Stimulated activated CD8-positive, alpha-beta memory T cell treated with anti-CD3 and anti-CD28 coated beads, Interleukin-7, amount 100 ng/mL, for 1 hour (primary cell): ENCODE measurements at places on chromosomes 2 and 18.

GRCh38 chr2:142222715-142223114 lies 91.9 kb upstream of the LRP1B start:
- DNase-seq: no peak

GRCh38 chr18:35155398-35156117 lies 85.3 kb upstream of the ZNF397 start:
- DNase-seq: no peak

DNA sequence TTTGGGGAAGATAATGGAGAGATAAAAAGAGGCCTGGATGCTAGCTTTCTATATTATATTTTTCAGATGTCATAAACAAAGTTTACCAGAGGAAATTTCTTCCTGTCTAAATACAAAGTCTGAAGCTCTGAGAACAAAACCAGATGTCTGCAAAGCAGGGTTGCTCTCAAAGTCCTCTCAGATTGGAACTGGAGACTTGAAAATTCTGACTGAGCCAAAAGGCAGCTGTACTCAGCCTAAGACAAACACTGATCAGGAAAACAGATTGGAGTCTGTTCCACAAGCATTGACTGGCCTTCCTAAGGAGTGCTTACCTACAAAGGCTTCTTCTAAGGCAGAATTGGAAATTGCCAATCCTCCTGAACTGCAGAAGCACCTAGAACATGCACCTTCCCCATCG lies 25.1 kb downstream of the KDM3A start:
- no peak for DNase-seq

GRCh38 chr2:17588031-17588430 lies 47.5 kb downstream of the VSNL1 start:
- DNase-seq: no peak

- DNase-seq: no peak
Observed at GRCh38 chr18:34870555-34871310, 160.6 kb downstream of the DTNA start.

- no peak for DNase-seq
Observed at GRCh38 chr2:199770716-199771115, 80.3 kb downstream of the FTCDNL1 start.

DNA sequence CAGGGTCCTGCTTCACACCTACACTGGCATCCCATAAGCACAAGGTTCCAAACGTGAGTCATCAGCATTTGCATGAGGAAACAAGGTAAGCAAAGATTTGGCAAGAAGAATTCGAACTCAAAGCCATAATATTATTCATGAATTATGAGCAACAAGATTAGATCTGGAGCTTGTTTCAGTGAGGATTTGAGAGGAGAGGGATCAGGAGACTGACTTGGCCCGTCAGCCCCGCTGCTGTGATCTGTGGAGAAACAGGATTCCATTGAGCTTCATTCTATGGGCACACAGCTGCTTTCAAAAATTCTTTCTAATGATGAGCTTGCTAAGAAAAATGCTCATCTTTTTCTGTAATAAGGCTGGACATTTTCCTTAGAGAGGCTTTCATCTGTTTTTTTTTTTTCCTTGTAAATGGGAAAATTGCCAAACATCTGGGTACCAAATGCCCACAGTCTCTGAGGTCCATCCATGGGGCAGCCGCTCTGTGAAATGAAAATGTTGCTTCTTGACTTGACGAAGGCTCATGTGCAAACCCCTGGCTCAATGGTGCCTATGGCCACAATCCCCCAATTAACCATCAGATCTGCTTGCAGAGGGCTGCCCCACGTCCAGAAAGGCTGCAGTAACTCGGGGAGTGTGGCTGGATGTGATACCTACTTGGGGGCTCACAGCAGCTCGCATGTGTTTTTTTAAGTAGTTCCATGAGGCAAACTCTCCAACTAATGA lies 179.3 kb downstream of the TMEM18 start:
- no peak for DNase-seq

- DNase-seq: no peak
Observed at GRCh38 chr2:102483086-102483485, 10.1 kb downstream of the SLC9A4 start.

- no peak for DNase-seq
Observed at GRCh38 chr2:44016282-44016681, 20.5 kb upstream of the LRPPRC start.

GRCh38 chr2:220811952-220812570 lies 760.0 kb downstream of the EPHA4 start:
- DNase-seq: no peak

DNA sequence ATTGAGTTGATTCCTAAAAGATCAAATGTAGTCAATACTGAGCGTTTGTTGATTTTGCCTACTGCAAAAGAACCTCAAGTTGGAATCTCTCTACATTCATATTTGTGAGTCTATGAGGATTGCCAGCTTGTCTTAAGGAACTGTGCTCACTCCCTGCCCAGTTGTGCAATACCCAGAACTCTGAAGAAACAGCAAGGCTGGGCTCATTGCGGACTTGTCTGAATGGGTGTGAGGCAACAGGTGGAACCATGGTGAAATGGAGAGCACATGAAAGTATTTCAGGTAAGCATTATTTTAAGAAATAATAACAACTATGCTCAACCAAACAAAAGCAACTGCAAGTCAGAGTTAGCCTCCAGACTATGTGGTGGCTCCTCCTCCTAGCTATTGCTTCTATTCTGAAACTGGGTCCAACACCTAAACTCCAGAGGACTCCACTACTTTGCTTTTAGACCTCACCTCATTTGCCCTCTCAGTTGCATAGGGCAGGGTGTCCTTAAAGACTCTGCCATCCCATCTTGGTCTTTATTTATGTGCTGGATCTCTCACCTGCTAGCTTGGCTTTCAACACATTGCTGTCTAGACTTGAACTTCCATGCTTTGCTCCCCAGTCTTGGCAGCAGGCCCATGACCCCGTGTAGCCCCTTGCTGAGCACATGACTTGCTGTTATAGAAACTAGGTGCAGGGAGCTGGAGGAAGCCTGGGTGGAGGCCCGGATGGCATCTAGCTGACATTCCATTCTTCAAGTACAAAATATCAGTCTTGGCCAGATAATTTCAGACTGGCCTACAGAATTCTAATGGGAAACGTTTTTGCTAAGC lies 94.8 kb upstream of the ARL5A start:
- no peak for DNase-seq

DNA sequence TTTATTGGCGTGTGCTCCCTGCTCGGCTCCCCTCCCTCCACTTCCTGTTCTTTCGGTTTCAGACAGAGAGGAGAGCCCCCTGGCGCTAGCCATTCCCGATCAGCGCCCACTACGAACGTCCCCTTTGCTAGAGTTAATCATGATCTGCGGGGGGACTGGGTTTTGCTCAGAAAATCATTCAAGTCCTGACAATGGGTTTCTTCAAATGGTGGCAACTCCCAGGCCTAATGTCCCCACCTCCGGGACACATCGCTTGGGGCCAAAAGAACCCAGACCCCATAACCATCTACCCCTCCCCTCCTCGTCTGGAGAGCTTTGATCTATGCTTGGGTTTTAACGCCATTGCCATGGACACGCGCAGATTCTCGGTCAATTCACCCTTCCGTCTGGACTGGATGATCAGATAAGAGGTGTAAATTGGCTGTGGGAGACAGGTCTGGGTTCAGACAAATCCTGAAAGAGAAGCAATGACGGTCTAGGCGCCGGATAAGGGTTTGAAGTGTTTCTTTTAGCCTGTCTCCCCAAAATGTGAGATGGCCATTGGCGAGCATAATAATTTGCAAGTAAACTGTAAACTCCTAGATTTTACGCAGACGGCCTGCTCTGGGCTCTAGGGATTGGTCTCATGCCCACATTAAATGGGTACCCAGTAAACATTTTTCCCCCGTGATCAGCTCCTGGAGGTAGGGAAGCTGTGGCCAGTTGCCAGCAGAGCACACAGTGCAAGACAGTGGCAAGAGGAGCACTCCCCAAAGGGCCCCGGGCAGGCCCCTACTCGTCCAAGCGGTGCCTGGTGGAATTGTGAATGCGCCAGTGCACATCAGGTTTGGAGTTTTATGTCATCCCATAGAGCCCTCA lies 4.7 kb downstream of the NRP2 start:
- DNase-seq: no peak

DNA sequence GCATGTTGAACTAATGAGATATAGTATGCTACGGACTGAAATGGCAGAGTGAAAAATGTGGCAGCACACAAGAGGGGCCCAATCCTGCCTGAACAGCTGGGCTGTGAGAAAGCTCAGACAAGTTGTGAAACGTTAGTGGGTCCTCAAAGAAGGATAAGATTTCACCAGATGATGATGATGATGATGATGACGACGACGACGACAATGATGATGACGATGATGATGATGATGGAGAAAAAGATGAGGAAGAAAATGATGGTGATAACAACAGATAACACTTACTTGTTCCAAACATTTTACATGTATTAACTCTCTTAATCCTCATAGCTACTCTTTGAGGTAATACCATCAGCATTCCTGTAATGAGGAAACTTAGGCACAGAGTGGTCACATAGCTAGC lies 94.2 kb downstream of the WDPCP start:
- DNase-seq: no peak

DNA sequence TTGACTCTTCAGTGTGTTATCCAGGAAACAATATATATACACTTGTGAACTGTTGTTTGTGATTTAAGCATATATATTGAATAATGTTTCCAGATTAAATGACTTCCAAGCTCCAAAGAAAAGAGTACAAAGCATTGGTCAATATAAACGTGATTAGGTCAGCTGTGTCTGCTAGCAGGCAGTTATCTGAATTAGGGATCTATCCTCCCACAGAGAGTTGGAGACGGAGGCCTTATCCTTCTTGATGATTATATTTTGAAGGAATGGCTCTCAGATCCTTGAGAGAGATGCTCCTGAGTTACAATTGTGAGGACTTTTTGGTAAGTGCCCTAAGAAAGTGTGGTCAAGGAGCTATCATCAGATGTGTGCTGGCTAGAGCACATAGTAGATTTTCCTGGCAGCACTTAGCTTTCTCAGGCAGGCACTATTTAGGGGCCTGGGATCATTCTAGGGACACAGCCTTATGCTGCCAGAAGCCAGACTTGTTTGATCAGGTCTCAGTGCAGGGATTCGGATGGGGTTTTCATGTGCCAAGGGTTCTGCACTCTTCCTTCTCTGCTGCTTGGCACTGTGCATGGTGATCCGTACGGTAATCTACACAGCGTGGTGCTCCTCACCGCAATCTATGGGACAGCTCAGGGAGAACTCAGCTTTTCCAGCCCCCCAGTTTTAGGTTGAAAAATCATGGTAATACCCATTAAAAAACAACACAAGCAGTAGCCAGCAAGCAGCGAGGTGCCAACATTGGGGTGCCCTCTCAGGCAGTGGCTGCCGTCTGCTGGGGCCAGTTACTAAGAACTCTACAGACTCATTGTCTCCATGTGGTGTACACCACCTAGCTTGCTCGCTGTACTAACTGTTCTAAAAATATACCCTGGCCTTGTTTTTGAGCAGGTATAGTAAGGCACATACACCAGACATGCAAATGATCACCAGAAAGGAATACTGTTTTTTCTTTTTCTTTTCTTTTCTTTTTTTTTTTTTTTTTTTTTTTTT lies 8.0 kb upstream of the ZDBF2 start:
- no peak for DNase-seq

GRCh38 chr2:9071032-9071431 lies 67.5 kb upstream of the MBOAT2 start:
- no peak for DNase-seq
